ENCODE measurements at places on chromosomes 7 and 10. TPM values are rescaled to one million over a fixed set of nuclear protein-coding genes. Genes with fewer than 3 reads are reported as not detected.

COL1A2 gene
- total RNA-seq = 6.0 TPM

DNA sequence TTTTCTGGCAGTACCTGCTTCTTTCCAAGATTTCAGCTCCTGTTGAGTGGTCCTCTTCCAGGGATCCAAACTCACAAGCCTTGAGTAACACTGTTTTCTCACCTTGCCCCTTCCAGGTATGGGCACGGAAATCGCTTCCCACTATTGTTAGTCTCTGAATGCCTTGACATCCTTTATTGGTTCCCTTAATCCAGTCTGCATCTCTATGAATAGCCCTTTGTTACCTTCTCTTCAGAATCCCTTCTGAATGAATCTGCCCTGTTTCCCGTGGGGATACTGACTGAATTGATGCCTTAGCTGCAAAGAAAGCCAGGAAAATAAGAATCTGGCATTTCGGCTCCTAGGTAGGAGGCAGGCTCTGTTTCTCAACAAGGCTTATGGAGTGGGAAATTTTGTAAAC is 467.7 kb downstream of the PLXNA4 start:
- H3K4me1 ChIP-seq = no peaks in the 10 kb centered on the region
- peaks cover 9% of the 10 kb centered on the region for H3K27me3 ChIP-seq
- no peak overlapping the region for H3K4me3 ChIP-seq

- DNase-seq = no peak
- no peak overlapping the region for H3K27ac ChIP-seq
- H3K36me3 ChIP-seq = no peaks in the 10 kb centered on the region
- no peaks in the 10 kb centered on the region for H3K4me1 ChIP-seq
- no peak overlapping the region for H3K4me3 ChIP-seq
These were observed 65.8 kb upstream of the FRMD4A start for GRCh38 chr10:14396411-14397048.

FZD8 gene
- 0.56 TPM for total RNA-seq

DNA sequence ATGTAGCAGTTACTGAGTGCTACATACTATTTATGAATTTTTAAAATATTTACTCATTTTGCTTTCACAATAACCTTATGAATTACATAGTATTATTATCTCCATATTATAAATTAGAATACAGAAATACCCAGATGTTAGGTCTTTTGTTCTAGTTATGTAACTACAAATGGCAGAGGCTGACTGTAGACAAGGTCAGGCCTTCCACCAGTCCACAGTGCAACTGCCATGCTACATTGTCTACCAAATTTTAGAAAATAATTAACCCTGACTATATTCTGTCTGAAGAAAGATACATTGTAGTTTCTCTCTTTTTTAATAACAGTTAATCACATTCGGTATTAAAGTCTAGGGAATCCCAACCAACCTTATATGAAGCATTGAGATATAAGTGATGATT is 280.9 kb downstream of the MALRD1 start:
- H3K27me3 ChIP-seq = no peaks in the 10 kb centered on the region
- no peak overlapping the region for H3K27ac ChIP-seq
- H3K4me3 ChIP-seq = no peak overlapping the region
- no peaks in the 10 kb centered on the region for H3K4me1 ChIP-seq
- no peak for DNase-seq

- no peak for DNase-seq
- H3K4me3 ChIP-seq = no peak overlapping the region
- no peaks in the 10 kb centered on the region for H3K4me1 ChIP-seq
- no peak overlapping the region for H3K27ac ChIP-seq
These were observed 12.5 kb upstream of the LYZL1 start for GRCh38 chr10:29276251-29276850.

IQCE gene
- 12.3 TPM for total RNA-seq

GPR37 gene
- not detected for total RNA-seq

GRCh38 chr7:138188290-138188858 is 112.1 kb downstream of the AKR1D1 start:
- H3K27me3 ChIP-seq = peaks cover 2% of the 10 kb centered on the region
- H3K27ac ChIP-seq = no peak overlapping the region
- no peak for DNase-seq
- no peak overlapping the region for H3K4me3 ChIP-seq

EN2 gene
- not detected for total RNA-seq

DNA sequence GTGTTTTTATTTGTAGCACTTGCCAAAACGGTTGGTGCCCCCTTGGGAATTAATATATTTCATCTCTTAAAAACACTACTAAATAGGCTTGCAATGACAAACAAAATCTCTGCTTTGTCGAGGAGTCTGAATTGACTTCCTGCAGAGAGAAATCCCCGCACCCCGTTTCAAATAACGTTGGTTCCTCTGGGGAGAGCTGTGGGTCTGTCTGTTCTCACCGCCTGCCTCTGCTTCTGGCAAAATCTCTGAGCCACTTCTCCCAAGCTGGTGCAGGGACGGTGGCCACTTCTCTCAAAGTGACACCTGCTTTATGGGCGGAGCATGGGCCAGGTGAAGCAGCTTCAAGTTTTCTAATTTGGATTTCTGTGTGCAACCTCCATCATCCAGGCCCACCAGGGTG is 186.3 kb upstream of the ADARB2 start:
- peaks cover 5% of the 10 kb centered on the region for H3K4me1 ChIP-seq
- no peaks in the 10 kb centered on the region for H3K36me3 ChIP-seq
- H3K4me3 ChIP-seq = no peak overlapping the region
- H3K27me3 ChIP-seq = peaks cover 6% of the 10 kb centered on the region
- H3K27ac ChIP-seq = no peak overlapping the region

TMEM213 gene
- total RNA-seq = not detected

GRCh38 chr7:157386979-157387800 is 50.4 kb downstream of the DNAJB6 start:
- peak overlapping the region; percentile 31 for H3K27ac ChIP-seq
- H3K4me1 ChIP-seq = peaks cover 34% of the 10 kb centered on the region
- H3K36me3 ChIP-seq = peaks cover 53% of the 10 kb centered on the region
- H3K4me3 ChIP-seq = no peak overlapping the region

GRCh38 chr7:152344253-152344652 is 91.5 kb downstream of the KMT2C start:
- H3K4me3 ChIP-seq = no peak overlapping the region
- no peak for DNase-seq
- H3K27me3 ChIP-seq = no peaks in the 10 kb centered on the region
- peaks cover 5% of the 10 kb centered on the region for H3K4me1 ChIP-seq
- no peak overlapping the region for H3K27ac ChIP-seq

ADGRA1 gene
- total RNA-seq = not detected

Measured in activated CD4-positive, alpha-beta T cell treated with anti-CD3 and anti-CD28 coated beads, Interleukin-2, amount 10 ng/mL, durations not matched to agents 24 days and 14 days (primary cell).